ENCODE measurements at places on chromosomes 12 and 14.

GRCh38 chr12:78226763-78227162, 396.1 kb downstream of the NAV3 start:
- no peak for DNase-seq

DNA sequence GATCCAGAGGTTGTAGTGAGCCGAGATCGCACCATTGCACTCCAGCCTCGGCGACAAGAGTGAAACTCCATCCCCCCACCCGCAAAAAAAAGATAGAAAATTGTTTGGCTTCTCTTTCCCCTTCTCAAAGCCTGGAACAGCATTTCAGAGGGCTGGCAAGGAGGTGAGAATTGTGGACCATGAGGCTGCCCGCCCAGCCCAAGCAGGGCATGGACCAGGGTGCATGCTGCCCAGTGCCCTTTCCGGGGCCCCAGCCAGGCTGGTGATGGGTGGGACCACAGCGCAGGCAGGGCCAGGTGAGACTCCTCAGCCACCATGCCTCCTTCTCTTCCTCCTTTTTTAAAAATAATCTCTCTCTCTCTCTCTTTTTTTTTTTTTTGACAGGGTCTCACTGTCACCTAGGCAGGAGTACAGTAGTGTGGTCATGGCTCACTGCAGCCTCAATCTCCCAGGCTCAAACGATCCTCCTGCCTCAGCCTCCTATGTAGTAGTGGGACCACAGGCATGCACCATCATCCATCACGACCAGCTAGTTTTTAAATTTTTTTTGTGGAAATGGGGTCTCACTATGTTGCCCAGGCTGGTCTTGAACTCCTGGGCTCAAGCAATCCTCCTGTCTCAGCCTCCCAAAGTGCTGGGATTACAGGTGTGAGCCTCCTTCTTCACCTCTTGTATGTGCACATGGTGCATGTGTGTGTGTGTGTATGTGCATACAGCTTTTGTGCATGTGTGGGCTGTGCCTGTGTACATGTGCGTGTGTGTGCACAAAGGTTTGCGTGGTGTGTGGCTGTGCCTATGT, 22.2 kb downstream of the SYNDIG1L start:
- DNase-seq: no peak

GRCh38 chr12:46657453-46658411, 168.1 kb downstream of the SLC38A4 start:
- no peak for DNase-seq

DNA sequence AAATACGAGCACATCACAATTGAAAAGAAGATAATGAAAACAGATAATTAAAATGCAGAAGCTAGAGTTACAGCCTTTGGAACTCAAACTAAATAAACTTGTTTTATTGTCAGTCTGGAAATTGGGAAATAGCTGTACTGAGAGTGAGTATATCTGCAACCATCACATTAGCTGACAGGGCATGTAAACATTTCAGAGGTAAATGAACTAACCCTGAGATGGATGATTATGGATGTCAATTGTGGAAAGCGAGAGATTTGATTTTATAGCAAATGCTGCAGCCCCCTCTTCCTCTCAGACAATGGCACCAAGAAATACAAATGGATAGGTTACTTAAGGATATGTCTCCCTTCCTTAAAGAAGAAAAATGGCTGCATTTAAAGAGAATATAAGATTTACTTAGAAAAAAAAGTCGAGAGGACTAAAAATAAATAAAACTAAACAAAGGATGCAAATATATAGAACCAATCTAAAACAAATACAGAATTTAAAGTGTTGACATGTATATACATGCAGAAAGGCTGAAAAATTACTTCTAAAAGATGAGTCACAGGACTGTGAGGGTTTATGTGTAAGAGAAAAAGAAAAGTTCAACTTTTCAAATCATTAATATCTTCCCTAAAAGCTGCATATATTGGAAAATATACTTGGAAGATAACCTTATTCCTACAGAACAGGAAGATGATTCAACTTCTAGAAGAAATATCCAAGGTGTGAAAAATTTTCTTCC, 120.3 kb upstream of the FLRT2 start:
- DNase-seq: no peak

DNA sequence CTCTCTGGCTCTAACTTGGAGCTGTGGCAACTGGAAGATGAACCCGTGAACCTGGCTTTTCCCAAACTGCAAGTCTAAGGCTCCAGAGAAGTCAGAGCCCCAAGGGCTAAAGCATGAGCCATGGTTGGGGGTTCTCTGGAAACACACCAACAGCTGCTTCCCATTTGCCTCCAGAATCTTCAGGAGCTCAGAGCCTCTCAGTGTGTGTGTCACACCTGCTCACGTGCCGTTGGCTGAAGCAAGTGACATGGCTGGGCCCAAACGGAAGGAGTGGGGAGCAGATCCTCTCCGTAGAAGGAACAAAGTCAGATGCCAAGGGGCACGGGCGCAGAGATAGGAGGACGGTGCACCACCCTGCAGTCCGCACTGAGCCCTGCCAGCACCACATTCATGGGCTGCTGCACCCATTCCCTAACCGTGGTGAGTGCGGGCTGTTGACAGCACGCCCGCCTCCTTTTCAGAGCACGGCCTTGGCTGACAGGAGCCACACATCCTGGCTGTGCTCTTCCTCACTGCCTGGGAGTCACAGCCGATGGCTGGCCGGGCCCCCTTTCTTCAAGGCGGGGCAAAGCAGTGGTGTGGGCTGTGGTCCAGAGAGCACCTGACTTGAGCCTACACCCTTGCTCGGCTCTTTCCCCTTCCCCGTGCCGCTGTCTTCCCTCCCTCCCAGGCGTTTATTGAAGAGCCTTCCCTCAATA, 16.6 kb upstream of the TRAF3 start:
- DNase-seq: no peak

- DNase-seq: no peak
Observed at GRCh38 chr14:32372154-32372553, 43.1 kb downstream of the AKAP6 start.

- no peak for DNase-seq
Observed at GRCh38 chr14:30131581-30132097, 204.0 kb upstream of the PRKD1 start.

DNA sequence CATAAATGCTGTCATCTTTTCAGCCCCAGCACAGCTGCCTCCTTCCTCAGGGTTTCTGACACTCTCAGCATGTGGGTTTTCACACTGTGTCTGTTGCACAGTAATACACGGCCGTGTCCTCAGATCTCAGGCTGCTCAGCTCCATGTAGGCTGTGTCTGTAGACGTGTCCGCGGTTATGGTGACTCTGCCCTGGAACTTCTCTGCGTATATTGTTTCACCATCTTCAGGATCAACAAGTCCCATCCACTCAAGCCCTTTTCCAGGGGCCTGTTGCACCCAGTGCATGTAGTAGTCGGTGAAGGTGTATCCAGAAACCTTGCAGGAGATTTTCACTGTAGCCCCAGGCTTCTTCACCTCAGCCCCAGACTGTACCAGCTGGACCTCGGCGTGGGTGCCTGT, 1210.6 kb downstream of the TMEM121 start:
- no peak for DNase-seq

- no peak for DNase-seq
Observed at GRCh38 chr14:39071096-39071495, 31.9 kb downstream of the SEC23A start.

DNA sequence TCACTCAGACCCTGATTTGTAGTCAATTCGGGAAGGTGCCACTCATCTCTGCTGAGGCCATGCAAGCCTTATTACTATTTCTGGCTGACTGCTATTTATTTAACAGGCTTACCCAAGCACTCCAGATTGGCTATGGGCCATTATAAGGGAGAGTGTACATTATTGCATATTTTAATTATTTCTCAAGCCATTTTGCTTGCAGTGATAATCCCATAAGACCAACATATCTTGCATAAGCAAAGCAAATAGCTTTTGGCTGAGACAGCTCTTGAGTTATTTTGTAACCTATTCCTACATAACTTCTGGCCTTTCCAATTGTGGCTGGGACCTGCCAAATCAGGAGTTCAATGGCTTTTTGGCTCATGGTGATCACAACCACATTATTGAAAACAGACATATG, 509.6 kb upstream of the USP15 start:
- DNase-seq: no peak

GRCh38 chr14:93234798-93235197, 27.7 kb downstream of the UBR7 start:
- DNase-seq: no peak

DNA sequence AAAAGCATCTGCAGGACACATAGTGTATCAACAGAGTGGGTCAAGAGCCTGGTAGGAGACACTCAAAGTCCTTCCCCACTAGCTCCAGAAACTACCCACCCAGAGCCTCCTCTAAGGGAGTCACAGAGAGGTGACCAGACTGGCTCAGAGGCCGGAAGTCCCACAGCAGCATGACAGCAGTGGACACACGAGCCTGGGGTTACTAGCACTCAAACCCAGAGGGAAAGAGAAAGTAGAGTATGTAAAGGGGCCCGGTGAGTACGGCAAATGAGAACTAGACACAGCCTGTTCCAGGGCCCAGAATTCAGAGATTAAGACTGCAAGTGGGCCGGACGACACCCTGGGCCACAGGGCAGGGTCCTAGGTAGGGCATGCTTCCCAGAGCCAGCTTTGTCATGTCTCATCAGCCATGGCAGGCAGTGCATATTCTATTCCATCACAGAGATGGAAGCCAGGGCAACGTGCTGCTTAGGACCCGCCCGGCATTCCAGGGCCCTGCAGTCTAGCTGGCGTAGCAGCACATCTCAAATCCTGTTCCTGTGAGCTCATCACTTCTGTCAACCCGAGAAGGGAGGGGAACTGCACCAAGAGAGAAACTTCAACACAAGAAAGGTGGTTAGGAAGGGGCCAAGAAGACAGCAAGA, 4.2 kb downstream of the IFFO1 start:
- DNase-seq: no peak

GRCh38 chr14:29016050-29016900, 249.7 kb downstream of the FOXG1 start:
- DNase-seq: no peak

DNA sequence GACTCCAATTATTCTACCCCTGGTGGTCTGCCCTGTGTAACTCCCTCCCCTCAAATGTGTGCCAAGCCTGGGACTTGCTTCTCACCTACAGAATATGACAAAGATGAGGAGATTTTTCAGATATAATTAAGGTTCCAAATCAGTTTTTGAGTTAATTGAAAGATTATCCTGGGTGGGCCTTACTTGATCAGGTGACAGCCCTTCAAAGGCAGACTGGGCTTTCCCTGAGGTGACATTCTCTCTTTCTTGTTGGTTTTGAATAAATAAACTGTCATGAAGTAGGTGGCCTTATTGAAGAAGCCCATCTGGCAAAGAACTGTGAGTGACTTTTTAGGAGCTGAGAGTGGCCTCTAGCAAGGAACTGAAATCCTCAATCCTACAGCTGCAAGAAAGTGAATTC, 106.0 kb downstream of the BRMS1L start:
- DNase-seq: no peak
